GM13976 (cell line): ENCODE measurements at places on chromosomes 16 and 17.
A peak's percentile ranks its signal among the peaks of the same experiment; 100 is the strongest.

DNA sequence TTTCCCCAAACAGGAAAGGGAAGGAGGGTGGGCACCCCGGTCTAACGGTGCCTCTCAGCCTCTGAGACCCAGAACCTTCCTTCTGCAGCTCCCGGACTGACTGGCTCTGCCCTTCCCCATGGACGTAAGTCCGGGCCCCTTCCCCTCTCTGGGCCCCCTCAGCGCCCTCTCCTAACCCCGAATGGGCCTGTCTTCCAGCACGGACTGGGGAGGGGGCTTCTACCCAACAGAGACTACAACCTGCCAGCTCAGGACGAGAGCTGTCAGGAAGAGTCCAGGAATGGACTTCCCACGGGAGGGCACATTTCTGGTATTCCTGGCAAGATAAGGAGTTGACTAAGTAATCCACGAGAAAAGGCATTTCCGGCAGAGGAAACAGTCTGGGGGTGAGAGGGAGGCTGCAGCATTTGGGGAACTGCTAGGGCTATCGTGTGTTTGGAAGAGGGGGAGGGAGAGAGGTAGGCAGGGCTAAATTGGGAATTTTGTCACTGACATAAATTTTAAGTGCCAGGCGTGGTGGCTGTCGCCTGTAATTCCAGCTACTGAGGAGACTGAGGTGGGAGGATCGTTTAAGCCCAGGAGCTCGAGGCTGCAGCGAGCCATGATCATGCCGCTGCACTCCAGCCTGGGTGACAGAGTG is 12.1 kb upstream of the ALDOA start:
- no peak for DNase-seq

GRCh38 chr16:55146966-55147365 is 177.0 kb upstream of the IRX6 start:
- DNase-seq: no peak

DNA sequence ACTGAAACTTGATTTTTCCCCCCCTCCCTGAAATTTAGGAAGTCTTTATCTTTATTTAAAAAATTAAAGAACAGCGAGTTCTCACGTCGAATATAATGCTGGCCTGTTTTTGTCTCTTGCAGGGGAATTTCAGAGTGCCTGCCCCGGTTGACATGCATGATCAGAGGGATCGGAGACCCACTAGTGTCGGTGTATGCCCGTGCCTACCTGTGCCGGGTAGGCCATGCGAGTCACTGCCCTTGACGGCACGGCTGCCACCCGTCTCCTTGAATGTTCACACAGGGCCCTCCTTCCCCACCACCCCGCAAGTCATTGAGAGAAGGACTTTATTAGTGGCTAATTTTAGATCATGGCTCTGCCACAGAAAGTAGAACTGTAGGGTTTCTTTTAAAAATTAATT is 54.7 kb downstream of the VPS35L start:
- no peak for DNase-seq

DNA sequence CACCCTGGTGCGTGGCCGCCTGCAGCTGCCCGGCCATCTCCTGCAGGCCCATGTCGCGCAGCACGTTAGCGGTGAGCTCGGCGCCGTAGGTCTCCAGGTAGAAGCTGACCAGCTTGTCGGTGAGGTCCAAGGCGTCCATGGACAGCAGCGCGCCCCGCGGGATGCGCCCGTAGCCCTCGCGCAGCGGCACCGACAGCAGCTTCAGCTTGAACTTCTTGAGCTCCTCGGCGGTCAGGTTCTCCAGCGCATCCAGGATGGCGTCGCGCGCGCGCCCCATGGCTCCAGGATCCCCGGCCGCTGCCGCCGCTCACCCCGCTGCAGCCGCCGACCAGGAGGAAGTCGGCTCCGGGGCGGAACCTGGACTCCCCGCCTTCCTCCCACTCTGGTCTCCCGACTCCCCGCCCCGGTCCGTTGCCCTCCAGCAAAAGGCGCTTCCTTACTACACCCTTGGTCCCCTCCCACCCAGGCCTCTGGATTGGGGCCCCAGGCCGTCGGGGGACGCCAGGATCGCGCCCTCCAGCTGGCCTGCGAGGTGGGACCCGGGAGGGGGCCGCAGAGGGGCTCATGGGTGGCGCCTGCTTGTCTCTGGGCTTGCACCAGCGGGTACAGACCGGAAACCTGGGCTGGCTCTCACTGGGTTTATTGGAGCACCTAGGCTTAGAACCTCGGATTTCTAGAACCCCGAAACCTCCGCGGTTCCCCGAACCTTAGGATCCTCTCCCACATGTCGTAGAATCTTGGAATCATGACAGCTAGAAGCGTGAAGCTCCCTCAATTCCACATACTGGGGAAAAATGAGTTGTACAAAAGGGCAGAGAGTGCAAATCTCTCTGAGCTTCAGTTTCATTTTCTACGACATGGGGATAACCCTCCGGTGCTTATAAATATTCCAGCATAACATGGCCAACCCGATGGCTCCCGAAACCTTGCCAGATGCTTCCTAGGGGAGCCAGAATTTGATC is at the start of gene PYCARD:
Gene PYCARD (minus strand): TSS at position 347 of the 962 bp plus-strand sequence. CDS start 70 bp downstream, at position 277.
- DNase-seq: peak; percentile 79

DNA sequence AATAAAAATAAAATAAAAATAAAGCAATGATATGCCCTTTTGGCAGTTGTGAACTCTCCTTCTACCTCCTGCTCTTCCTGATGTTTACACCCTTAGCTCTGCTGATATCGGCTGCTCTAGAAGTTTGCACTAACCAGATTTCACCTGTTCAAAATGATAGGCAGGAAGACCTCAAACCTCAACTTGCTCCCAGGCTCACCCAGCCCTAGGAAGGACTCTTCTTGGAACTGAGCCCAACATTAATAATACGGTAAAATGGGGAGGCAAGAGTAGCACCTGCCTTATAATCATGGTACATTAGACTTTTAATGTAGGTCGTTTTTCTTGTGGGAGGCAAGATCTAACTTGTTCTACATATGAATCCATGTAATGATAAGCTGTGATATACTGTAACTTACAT is 61.2 kb upstream of the MED13 start:
- no peak for DNase-seq

DNA sequence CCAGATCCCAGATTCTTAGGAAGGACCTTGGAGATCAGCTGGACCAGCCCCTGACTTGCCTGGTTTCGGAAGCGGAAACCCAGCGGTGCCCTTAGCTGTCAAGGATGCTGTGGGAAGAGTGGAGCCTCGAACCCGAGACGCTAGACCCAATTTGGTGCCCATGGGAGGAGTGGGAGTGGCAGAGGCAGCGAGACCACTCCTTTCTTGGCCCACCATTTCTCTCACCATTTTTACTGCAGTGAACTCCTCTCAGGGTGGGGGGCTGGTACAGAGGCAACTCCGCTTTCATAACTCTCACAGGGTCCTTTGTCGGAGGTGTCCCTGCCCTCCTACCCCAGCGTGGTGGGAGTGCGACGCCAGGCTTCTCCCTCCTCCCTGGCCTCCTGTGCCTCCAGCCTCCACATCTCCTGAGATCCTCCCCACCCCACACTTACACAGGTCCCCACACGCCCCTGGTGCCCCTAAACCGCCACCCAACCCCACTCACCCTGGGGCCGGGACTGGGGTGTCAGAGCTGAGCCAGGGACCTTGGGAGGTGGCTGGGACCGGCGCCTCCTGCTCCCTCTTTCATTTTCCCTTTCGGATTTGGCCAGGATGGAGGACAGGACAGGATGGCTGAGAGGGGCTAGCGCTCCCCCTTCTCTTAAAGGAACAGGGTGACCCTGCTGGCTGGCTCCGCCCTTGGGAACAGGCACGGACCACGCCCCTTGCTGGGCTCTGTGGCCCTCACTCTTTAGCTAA is at the start of gene GJD3:
Gene GJD3 (minus strand): TSS at position 617 of the 741 bp plus-strand sequence. CDS start 922 bp downstream, outside the sequence.
- peak; percentile 18 for DNase-seq

DNA sequence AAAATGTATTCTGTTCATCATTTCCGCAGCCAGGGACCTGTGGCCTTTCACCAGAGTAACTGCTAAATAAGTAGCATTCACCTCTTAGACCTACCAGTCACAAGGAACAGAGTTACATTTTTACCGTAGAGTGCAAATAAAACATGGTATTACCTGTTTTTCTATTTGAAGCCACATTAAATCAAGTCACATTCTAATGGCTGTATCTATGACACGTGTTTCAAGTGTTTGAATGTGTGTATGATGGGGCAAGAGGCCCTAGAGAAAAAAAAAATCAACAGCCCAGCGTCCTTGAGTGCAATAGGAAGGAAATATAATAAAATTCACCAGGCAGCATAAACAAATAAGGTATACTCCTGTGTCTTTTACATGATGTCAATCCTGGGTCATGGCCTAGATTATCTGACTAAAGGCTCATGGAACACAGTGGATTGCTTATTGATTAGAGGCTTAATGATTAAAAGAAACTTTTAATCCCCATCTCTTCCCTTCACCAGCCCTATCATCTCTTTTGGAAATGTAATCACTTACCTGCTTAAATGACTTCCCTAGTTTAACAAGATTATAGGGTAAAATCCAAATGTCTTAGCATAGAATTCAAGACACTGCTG is 168.7 kb upstream of the CDH5 start:
- no peak for DNase-seq
